Stimulated activated CD4-positive, alpha-beta T cell treated with anti-CD3 and anti-CD28 coated beads, Interleukin-1b, Interleukin-23, amount 100 ng/mL, for 24 hours (primary cell): ENCODE measurements at places on chromosomes 4 and X.

- peak; percentile 38 for DNase-seq
These were observed 23.4 kb downstream of the CCNI start for GRCh38 chr4:77052352-77052751.

GRCh38 chrX:22409418-22409817 is 136.7 kb downstream of the CBLL2 start:
- no peak for DNase-seq

DNA sequence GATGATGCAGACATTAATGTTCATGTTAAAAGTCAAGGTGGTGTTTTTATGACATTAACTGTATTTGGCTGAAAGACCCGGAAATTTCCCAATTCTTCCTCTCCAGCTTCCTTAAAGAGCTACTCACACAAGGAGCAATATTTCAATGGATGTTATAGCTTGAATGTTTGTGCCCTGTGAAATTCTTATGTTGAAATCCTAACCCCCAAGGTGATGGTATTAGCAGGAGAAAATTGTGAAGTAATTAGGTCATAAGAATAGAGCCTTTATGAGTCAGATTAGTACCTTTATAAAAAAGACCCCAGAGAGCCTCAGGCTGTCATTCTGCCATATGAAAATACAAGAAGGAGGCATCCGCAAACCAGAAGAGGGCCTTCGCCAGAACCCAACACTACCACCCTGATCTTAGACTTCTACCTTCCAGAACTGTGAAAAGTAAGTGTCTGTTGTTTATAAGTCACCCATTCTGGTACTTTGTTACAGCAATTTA is 3.6 kb downstream of the TLR1 start:
- no peak for DNase-seq

- DNase-seq, result no peak
These were observed 71.8 kb downstream of the SUPT20HL2 start for GRCh38 chrX:24241822-24242648.

GRCh38 chrX:136028383-136028984 is 43.2 kb downstream of the SLC9A6 start:
- no peak for DNase-seq

- no peak for DNase-seq
These were observed 35.8 kb downstream of the PSAPL1 start for GRCh38 chr4:7398788-7399439.

GRCh38 chr4:792626-793092 is 33.3 kb downstream of the CPLX1 start:
- DNase-seq, result no peak

- no peak for DNase-seq
These were observed 325.4 kb upstream of the SMIM31 start for GRCh38 chr4:164428561-164428960.

- no peak for DNase-seq
These were observed 53.2 kb downstream of the ATP10D start for GRCh38 chr4:47538111-47538824.

GRCh38 chr4:118712872-118713271 is 27.7 kb downstream of the METTL14 start:
- DNase-seq, result no peak

GRCh38 chr4:9899306-9900055 is 118.0 kb downstream of the DRD5 start:
- DNase-seq, result no peak

- DNase-seq, result no peak
These were observed 144.9 kb downstream of the PJA1 start for GRCh38 chrX:69020316-69020715.

- no peak for DNase-seq
These were observed 19.9 kb downstream of the LRPAP1 start for GRCh38 chr4:3512279-3512678.

DNA sequence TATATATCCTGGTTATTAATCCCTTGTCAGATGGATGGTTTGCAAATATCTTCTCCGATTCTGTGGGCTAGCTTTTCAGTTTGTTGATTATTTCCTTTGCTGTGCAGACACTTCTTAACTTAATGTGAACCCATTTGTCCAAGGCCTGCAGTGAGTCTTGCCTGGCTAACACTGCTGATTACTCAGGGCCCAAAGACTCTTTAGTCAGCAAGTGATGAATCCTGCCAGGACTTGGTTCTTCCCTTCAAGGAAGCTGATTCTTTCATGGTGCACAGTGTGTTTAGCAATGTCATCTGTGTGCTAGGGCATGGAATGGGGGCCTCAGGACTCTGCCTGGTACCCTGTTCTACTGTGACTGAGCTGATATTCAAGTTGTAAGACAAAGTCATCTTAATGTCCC is 81.8 kb upstream of the TEX13A start:
- no peak for DNase-seq

- DNase-seq, result no peak
These were observed 174.1 kb upstream of the ADAMTS3 start for GRCh38 chr4:72743078-72743477.

DNA sequence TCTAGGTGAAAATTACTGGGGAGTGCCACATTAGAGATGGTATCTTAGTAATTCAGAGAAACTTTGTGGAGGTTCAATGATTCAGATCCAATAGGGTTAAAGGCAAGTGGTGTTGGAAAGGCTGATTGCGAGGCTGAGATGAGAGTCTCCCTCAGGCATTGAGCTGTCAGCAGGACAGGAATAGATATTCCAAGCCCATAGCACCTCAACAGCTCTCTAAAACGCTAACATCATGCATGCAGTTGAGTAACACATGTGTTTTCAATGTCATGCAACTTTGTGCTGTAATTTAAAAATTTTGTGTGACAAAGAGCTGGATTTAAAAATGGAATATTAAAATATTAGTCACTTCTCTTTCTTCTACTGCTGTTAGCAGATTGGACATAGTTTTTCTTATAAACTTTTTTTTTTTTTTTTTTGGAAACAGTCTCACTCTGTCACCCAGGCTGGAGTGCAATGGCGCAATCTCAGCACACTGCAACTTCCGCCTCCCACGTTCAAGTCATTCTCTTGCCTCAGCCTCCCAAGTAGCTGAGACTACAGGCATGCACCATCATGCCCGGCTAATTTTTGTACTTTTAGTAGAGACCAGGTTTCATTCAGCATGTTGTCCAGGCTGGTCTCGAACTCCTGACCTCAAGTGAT is 173.5 kb upstream of the C1QTNF7 start:
- no peak for DNase-seq

DNA sequence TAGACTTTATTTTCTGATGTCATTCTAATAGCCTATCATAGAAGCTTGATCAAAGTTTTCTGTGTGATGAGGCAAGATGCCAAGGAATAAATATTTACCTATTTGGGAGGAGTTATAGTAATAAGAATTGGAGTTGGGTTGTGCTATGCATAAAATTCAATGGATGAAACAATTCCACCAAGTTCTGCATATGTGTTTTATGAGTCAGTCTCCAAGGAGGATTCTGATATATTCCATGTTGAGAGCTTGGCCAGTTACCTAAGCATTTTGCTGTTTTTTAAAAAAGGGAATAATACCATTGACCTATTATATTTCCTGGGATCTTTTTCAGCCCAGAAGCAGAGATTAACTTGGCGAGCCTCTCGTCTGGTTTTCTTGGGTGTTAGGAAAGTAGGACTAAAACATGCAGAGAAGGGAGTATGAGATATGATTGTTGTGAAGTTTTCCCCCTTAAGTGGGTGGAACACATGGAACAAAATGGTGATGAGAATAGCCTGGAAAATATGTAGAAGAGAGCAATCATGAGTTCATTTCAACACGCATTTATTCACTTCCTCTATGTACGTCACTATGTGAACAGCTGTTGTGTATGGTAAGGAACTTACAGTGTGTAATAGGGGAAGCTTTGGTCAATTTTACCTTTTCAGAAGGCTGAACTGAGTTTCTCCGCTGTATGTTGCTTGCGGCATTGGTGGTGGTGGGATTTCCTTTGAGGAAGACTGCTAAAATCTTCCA is 39.2 kb downstream of the POLA1 start:
- DNase-seq, result no peak

- no peak for DNase-seq
These were observed 233.6 kb upstream of the WDFY3 start for GRCh38 chr4:85200106-85200505.

DNA sequence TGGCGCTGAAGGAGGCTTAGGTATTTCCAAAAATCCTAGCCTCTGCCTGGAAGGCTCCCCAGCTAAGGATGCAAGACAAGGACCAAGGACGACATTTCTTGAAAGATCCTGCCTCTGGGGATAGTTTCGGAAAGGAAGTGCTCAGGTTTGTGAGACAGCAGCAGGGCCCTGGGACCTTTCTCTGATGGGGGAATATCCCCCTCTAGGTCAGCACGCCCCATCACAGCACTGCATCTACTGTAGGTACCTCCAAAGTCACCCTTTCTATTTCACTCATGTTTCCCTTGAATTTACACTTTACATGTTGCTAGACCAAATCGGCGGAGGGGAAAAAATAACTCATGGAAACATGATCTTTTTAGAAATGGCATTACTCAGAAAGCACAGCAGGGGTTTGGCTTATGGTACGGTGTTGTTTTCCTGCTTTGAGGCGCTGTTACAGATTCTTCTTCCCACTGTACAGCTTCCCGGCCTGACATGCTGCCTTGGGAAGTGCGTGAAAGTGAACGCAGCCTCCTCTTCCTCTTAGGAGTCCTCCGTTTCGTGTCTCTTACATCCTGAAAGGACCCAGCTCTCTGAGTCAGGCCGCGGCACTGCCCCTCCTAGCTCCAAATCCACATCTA is 77.2 kb upstream of the DHRSX start:
- DNase-seq, result no peak
